ENCODE measurements at places on chromosomes 7 and 10.

DNA sequence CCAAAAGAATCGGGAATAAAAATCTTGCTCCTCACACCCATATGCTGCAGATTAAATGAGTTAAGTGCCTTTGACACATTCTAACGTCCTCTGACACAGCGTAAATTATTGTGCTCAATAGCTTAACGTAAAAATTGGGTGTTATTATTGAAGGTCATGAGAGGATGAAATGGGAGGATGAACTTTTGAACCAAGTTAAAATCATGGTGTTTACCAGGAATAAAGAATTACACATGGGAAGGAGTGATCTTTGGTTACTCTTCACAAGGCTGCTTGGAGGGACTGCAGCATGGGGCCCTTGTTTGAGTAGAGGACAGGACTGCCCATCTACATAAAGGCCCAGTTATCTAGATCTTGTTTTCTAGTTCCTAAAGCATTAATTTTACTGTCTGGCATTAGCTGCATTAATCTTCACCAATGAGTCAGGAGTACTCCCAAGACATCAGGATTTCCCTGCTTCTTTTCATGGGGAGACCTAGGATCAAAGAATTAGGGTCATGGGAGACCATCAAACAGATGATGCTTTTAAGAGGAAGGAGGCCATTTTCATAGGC lies 84.9 kb upstream of the PRR15 start:
- DNase-seq, result no peak

GRCh38 chr10:101895781-101896180 lies 52.2 kb upstream of the KCNIP2 start:
- no peak for DNase-seq

DNA sequence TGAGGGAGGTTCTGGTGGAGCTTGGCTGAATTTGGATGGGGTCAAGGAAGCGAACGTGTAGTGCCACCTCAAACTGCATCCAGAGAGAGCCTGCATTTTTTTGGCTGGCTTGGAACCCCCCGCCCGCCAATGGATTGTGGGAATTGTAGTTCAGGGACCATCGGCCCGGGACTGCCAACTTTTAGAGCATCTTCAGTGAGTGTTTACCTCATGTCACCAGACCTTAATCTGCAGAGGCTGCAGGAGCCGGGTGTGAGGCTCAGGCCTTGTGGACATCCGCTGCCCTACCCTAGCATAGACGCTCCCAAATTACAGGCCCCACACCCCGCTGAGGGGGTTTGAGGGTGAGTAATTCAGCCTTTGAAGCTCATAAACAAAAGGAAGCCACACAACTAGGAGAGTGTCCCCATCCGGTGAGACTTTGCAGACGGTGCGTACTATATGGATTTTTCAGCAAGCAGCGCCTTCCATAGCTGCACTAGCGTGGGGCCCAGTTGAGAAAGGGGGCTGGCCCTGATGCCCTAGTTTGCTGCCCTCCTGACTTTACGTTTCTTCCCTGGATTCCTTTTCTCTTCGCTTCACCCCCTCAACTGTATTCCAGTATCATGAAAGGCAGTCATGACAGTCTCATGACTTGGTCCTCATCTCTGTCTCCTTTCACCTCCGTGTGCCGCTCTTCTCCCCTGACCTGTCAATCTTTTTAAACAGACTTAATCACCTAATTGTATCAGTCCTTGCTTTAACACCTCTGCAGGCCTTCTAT lies 717 bp downstream of the CNPY4 start:
- DNase-seq, result no peak

- DNase-seq, result no peak
These were observed 127.9 kb upstream of the PRSS58 start for GRCh38 chr7:142385491-142386340.

DNA sequence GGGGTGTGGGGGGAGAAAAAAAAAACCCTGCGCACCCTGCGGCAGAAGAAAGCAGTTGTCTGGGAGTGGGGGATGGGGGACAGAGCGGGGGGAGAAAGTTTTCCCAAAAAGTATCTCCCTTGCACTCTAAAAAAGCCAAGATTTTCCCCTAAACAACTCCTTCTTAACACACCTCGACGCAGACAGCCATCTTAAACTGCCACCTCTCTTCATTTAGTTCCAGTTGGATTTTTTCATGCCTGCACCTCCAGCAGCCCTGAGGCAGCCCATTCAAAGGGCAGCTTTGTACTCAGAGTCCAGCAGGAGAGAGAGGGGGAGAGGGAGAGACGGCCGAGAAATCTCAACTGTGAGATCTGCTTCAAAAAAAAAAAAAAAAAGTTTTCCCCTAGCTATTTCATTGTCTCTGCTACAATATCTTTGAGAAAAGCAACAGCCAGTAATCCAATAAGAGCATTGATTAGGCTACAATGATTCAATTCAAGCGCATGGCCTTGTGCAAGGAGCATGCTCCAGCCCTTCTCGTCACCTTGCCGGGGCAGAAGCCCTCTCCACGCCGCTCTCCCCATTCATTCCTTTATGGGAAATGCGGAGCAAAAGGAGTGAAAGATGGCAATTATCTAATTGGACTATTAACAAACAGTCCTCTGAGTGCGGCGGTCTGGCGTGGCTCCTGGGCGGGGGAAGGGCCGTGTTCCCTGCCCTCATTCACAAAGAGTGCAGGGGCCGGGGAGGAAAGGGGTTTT lies 939 bp upstream of the VAX1 start:
- DNase-seq, result no peak

DNA sequence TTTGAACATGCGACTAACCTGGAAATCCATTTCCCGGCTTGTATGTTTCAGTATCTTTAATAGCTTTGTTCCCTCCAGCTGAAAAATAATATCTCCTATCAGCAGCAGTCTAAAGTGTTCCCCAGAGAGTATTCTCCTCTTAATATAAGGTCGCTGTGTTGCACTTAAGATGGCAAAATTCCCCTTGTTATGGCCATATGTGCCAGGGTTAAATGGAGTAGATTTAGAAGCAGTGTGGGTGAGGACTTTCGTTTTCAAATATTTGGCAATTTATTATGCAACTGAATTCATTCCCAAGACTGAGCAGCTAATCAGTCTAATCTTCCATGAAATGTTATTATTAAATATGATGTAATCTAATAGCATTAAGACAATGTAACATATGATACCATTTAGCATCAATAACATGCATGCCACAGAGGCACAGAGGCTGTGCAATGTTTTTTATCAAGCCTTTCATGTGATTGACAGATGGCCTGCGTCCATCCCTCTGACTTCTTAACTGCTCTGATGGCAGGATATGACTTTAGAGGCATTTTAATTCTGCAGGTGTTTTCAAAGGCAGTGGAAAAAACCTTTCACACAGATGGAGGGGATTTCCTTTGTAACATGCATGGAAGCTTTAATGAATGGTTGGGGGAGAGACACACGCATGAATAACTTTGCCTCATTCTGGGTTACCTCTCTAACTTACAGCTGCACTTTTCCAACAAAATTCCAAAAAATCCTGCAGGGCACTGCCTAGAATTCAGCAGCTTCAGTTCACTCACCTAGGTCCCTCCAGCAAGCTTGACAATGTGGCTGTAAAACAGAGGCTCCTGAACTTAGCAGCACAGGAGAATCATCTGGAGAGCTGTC lies 55.1 kb upstream of the ZPBP start:
- DNase-seq, result no peak

- DNase-seq, result no peak
These were observed 182.4 kb downstream of the PTEN start for GRCh38 chr10:88045656-88046415.

DNA sequence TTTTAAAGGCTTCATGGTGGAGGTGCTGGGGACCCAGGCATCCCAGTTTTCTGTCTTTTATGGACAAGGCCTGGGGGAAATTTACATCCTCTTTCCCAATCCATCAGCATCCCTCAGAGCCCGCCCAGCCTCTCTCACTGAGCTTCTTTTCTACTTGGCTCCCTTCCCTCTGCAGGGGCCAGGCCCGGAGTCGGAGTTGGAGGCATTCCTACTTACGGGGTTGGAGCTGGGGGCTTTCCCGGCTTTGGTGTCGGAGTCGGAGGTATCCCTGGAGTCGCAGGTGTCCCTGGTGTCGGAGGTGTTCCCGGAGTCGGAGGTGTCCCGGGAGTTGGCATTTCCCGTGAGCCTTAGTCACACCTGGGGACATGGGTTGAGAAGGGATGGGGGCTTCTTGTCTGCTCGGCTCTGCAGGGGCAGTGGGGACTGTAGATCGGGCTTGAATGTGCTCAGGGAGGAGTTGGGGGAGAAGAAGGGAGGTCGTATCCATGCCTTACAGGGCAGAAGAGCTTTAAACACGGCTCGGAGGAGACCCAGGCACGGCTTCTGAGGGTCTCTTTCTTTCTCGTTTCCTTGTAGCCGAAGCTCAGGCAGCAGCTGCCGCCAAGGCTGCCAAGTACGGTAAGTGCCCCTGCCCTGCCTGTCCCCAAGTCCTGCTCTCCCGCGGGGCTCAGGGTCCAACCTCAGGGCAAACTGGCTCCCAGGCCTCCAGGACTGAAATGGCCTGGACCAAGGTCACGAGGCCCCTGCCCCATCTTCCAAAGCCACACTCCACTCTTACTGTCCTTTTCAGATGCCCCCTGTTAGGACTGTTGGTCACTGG lies 27.3 kb upstream of the LIMK1 start:
- no peak for DNase-seq

GRCh38 chr7:84950836-84951235 lies 236.0 kb downstream of the SEMA3D start:
- no peak for DNase-seq

DNA sequence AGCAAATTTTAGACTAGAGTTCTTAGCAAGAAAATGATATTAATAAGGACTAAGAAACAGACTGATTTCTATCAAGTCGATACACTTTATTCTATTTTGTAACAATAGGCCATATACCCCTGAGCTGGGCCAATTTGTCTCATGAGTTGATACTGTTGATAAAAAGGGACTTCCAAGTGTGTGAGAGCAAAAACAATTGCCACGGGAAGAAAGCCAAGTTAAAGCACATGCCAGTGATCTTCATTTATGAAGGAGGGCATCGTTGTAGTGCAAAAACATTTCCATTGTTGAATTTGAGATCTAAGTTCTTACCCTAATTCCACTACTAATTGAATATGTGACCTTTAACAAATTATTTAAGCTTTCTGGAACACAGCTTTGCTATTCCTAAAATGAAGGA lies 119.9 kb downstream of the CNOT4 start:
- no peak for DNase-seq

DNA sequence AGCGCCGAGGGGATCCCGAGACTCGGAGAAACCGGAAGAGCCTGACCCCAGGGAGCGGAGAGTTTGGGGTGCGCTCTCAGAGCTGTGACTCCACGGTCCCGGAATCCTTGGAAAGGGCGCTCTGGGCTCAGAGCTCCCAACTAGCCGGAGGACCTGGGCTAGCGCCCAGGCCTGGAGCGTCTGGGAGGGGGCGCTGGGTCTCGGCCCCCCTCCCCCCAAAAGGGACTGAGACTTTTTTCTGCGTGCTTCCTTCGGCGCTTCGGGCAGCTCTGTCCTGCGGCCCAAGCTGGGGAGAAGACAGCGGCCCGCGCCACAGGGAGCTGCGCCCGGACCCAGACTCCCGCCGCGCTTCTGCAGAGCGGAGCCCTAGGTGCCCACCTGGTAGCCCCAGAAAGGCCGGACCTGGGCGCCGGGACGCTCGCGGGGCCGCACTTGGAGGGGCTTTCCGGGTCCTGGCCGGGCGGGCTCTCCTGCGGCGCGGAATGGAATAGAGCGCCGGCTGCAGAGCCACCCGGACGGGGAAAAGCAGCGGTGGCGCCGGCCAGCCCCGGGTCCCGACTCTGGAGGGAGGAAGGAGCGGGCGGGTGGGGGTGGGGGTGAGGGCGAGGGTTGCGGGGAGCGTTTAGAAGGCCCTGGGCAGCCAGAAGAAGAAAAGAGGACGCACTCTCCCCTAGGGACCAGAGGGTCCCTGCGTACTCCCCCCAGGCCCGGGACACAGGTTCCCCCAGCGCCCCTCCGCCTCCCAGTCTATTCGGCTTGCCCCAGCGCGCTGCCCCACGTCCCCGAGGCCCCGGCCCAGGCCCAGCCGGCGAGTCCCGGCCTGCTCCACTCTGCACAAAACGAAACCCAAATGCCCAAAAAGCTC lies 4.7 kb downstream of the ZNF503 start:
- DNase-seq, result no peak

- DNase-seq, result no peak
These were observed 205.6 kb upstream of the TCF7L2 start for GRCh38 chr10:112744181-112745096.

DNA sequence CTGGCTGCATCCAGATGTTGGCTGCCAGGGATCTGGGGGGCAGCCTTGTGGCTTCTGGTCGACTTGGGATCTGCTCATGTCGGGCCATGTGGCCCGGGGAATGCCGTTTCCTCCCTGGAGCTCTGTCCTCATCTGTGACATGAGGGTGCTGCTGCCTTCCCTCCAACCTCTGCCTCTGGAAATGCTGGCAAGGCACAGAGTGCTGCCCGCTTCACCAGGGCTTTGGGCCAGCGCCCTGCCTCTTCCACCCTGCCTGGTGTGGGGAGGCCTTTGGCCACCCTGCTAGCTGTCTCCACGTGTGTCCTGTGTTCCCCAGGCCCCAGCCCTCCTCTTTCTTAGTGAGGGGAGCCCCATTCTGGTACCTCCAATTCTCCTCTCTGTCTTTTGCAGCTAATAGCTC lies 5.8 kb upstream of the SMARCD3 start:
- DNase-seq, result no peak

DNA sequence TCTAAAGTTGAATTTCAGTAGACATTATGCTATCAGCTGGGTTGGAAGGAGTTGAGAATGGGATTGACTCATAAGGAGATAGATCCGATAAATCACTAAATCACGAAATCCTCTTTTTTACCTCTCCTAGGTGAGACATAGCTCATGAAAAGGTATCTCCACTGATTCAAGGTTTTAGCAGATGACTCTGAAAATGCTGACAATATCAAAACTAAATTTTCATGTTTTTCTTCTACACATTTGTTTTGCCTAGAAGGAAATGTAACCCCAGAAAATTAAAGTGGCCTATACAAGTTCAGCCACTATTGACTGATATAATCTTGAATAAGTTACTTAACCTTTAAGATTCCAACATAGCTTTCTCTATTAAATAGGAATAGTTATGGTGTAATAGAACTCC lies 82.2 kb upstream of the VWDE start:
- DNase-seq, result no peak

GRCh38 chr10:123136806-123137642 lies 1.3 kb downstream of the HMX3 start:
- no peak for DNase-seq

DNA sequence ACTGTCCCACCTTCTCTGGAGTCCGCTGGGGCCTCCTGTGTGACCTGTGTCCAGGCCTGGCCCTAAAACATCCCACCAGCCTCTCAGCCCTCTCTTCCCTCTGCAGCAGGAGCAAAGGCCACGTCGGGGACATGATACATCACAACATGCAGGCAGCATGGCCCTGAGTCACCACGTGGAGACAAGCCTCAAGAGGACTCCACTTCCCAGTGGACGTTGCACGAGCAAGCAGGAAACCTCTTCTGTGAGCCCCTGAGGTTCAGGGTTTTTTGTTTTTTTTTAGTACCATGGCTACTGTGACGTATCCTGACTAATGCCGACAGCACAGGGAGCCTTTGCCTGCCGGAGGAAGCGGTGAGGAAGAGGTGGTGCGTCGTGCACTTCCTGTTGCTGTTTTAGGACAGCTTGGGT lies 165.9 kb downstream of the DNAJB6 start:
- DNase-seq, result no peak

Measured in iPS DF 19.7 (cell line).